ENCODE measurements at places on chromosomes 11 and 22.

GRCh38 chr11:14972581-14973495 lies 687 bp upstream of the CALCA start:
- DNase-seq, result no peak

- no peak for DNase-seq
Observed at GRCh38 chr11:7639643-7640025, 33.7 kb downstream of the CYB5R2 start.

- no peak for DNase-seq
Observed at GRCh38 chr11:75720639-75721038, 3.0 kb downstream of the MOGAT2 start.

GRCh38 chr11:35260342-35260985 lies 121.5 kb downstream of the CD44 start:
- no peak for DNase-seq

GRCh38 chr11:94131047-94131717 lies 2.5 kb downstream of the PANX1 start:
- DNase-seq, result no peak

DNA sequence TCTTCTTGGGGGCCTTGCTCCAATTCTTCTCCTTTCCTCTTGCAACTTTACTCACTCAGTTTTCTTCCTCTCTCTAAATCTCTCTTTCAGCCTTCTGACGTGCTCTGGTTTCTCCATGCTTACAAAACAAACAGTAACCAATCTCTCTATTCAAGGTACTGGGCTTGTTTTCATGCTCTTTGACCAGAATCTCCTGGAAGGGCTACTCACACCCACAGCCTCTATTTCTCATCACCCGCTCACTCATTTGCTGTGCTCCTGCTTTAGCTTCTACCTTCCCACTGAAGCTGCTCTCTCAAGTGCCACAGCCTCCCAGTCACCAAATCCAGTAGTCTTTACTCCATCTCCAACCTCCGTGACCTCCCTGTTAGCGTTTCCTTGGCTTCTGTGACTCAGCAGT lies 60.4 kb downstream of the SERGEF start:
- DNase-seq, result no peak

DNA sequence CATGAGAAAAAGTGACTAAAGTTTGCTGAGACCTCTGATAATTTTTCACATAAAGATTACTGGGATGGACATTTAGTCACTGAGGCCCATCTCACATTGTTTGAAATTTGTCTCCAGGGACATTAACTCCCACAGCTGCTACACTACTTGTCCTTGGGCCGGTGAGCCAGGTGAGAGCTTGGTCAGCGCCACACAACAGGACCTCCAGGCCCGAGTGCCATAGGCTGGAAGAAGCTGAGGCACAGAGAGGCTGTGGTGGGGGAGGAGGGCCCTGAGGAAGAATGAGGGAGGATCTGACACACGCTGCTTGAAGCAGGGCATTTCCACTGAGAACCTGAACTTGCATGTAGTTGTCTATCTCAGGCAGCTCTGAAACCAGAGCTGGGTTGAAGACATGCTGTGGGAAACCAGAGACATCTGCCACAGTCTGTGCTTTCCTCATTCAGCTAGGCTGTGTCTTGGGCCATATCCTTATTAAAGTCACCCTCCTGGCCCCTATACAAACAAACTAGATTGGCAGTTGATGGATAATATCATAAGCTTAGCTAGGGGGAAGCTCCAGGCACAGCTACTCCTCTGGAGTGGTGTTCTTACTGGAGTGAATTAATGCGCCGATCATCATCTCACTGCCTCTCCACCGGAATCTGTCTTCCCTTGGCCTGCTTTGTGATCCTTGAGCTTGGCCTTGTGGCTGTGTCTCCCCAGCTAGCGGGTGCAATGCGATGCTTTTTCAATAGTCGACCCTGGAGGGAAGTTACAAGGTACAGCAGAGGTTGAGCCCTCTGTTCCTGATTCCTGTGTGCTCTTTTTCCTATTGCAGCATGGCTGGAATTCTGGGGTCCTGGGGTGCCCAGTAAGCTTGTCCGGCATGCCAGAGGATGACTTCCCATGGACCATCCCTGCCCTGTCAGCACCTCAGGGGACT lies 225.3 kb upstream of the B3GAT1 start:
- no peak for DNase-seq

GRCh38 chr11:134240592-134240991 lies 12.6 kb downstream of the THYN1 start:
- no peak for DNase-seq

GRCh38 chr11:83728281-83728680 lies 442.1 kb upstream of the CCDC90B start:
- no peak for DNase-seq

DNA sequence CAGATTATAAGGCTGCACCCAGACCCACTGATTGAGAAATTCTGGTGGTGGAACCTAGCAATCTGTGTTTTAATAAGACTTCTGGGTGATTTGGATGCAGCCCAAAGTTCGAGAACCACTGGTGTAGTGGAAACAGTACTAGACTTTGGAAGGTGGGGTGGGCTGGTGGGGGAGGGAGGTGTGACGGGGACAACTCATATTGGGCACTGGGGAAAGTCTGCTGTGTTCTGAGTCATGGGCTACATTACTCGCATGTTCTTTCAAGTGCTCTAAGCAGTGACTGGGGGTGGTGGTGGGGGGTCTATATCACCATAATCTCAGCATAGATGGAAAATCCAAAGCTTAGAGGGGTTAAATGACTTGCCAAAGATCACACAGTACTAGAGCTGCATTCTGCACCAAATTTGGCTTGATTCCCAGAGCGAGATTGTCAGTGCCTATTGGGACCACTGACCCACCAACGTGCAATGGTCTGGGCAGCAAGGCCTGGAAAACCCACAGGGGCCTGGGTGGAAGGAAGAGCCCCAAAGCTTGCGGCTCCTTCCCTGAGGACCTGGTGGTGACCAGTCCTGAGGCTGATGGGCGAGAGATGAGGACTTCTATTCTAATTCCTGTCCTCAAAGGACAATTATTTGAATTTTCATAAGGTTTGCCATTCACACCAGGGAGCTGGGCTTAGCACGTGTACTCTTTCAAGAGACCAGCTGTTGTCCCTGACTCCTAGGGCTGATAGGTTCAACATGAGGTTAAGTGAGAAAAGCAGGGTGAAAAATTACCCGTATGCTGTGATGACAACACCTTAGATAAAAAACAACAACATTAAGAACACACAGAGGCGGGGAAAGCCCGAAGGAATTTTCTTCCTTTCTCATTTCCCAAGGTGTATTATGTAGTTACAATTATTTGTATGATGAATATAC lies 77.5 kb upstream of the NARS2 start:
- DNase-seq, result no peak

GRCh38 chr11:93493252-93493897 lies 49.8 kb downstream of the SMCO4 start:
- no peak for DNase-seq

DNA sequence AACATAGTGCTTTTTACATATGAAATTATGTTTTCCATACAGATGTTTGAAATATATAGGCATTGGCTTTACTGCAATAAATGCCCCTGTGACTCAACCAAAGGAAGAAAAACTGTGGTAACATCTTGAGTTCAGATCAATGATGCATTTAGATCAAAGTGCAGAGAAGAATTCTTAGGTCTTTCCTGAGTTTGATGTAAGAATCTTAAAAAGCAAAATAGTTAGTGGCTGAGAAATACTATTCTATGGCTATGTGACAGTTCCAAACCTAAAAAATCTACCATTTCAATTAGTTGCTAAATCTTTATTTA lies 93.7 kb downstream of the SOX6 start:
- DNase-seq, result no peak

DNA sequence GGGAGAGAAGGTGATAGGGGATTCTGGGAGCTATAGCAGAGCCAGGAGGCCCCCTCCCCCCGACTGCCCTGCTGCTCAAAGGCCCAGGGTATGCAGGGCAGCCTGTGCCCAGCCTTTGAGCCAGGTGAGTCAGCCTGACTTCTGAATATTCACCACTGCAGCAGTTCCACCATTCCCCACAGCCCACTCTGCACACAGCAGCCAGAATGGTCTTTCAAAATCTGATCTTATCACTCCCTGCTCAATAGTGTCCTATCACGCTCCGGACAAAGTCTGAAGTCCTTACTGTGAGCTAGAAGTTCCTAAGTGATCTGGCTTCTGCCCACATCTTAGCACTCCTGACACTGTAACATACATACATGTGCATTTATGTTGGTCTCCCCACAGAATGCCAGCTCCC lies 111.7 kb downstream of the BUD13 start:
- DNase-seq, result no peak

DNA sequence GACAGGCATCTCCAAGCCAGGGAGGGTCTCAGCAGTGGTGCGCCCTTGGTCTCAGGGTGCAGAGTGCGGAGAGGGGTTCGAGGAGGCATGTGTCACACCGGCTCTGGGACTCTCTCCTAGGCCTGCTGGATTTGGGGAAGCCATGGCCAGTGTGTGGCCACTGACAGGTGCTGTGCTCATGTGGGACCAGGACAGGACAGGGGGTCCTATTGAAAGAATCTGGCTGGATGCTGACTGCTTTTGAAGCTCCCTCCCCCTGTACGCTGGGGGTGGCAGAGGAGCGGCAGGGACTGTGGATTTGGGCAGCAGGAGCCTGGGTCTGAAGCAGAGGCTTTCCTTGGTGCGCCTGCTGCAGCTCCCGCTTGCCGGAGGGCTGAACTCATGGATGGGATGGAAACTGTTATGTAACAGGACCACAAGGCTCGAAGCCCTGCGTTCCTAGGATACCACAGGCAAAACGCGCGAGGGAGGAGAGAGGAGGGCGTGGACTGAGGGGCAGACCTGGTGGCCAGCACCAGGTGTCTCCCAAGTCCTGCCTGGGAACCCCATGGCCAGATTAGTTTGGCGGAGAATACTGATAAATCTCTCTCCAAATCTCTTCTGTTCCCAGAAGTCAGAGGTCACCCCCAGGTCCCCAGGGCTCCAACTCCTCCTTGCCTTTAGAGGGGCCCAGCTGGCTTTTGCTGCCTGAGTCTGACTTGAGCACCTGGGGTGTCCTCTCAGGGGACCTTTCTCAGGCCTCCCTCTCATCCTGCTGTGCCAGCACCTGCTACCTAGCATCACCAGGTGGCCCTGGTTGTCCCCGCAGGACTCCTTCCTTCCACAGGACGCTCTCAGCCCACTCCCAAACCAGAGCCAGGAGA lies 13.8 kb upstream of the TEF start:
- no peak for DNase-seq

- DNase-seq, result peak; percentile 40
Observed at GRCh38 chr11:313787-314553, at the start of gene IFITM1. Gene IFITM1 (plus strand): TSS chr11:314040. CDS start chr11:314171, 131 bp downstream.

GRCh38 chr11:123051634-123052033 lies 10.3 kb downstream of the HSPA8 start:
- DNase-seq, result no peak

DNA sequence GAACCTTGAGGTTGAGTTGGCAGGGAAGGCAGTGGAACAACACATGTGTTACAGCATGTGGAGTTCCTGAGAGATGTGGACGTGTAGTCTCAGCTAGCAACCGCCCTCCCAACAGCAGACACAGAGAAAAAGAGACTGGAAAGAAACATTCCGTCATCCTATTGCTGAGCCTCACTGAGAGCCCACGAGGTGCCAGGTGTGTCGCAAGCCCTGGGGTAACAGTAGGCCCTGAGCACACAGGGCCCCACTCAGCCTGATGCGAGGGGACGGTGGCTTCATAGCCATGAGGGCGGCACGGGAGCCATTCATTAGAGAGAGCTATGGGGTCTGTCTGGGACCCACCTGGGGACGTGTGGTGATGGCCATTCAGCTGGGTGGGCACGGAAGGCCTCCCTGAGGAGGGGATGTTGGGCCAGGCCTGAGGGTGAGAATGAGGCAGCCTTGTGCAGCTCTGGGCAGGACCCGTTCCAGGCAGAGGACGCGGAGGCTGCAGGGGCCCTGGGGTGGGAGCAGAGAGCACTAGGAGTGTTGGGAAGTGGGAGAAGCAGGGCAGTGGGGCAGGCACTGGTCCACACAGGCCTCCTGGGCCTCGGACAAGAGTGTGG lies 26.2 kb downstream of the MPPED1 start:
- no peak for DNase-seq

DNA sequence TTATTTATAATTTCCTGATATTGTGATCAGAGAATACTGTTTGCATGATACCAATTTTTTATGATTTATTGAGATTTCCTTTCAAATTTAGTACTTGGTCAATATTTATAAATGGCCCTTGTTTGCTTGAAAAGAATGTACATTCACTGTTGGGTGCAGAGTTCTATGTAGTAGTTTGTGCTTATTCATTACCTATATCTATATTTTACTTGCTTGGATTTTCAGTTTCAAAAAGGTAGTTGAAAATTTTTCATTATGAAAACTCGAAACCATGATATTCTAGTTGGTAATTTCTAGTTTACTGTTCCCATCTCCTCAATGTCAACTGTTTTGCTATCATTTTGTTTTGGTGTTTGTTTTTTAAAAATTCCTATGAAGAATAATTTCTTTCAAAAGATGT lies 155.7 kb downstream of the AASDHPPT start:
- DNase-seq, result no peak

- no peak for DNase-seq
Observed at GRCh38 chr11:119664063-119664572, 64.9 kb downstream of the NECTIN1 start.

GRCh38 chr22:28903080-28903479 lies 19.7 kb downstream of the ZNRF3 start:
- DNase-seq, result no peak

GRCh38 chr11:109076870-109077269 lies 345.1 kb upstream of the C11orf87 start:
- DNase-seq, result no peak

- DNase-seq, result no peak
Observed at GRCh38 chr11:42249401-42249800, 789.9 kb upstream of the LRRC4C start.

DNA sequence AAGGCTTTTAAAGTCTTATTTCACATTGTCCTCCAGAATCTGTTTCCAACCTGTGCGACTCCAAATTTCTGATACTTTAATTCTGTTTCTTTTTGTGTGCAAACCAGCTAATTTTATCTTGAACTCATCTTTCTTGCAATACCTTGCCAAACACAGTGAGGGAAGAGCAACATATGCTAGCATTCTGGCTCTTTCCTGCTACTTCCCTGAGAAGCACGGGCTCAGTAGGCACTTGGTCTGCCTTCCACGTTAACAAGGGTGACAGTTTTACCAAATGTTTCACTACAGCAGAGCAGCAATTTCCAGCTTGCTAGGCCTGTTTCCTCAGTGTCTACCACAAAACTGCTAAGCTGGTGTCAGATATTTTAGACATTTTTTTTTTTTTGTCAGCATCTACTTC lies 405.8 kb downstream of the NTM start:
- DNase-seq, result no peak

GRCh38 chr11:69923196-69923595 lies 104.0 kb upstream of the FGF3 start:
- no peak for DNase-seq

GRCh38 chr11:58494101-58494500 lies 13.8 kb downstream of the OR5B21 start:
- DNase-seq, result peak; percentile 7
